GM12865 (cell line): ENCODE measurements at places on chromosomes 4 and X.

DNA sequence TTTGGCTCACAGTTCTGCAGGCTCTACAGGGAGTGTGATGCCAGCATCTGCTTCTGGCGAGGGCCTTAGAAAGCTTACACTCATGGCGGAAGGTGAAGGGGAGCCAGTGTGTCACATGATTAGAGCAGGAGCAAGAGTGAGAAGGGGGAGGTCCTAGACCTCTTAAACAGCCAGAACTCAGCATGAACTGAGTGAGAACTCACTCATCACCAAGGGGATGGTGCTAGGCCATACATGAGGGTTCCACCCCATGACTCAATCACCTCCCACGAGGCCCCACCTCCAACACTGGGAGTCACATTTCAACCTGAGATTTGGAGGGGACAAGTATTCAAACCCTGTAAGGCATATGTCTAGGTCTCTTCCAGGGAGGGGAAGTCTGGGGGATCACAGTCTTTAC lies 33.4 kb downstream of the SPRY1 start:
- DNase-seq: no peak

DNA sequence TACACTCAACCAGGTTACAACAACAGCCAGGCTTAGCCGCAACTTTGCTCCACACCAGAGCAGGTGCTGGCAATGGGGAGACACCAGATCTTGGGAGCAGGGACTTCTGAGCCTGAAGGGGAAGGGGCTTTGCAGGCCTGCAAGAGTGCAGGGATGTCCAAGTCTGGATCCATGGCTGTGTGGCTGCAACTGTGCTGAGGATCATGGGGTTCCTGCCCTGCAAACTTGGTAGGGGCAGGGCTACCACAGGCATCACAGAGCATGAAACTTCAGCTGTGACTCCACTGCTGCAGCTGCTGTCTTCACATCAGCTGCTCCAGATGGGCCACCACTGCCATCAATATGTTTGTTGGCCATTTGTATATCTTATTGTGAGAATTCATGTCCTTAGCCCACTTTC lies 340.4 kb downstream of the FSTL5 start:
- DNase-seq: no peak

DNA sequence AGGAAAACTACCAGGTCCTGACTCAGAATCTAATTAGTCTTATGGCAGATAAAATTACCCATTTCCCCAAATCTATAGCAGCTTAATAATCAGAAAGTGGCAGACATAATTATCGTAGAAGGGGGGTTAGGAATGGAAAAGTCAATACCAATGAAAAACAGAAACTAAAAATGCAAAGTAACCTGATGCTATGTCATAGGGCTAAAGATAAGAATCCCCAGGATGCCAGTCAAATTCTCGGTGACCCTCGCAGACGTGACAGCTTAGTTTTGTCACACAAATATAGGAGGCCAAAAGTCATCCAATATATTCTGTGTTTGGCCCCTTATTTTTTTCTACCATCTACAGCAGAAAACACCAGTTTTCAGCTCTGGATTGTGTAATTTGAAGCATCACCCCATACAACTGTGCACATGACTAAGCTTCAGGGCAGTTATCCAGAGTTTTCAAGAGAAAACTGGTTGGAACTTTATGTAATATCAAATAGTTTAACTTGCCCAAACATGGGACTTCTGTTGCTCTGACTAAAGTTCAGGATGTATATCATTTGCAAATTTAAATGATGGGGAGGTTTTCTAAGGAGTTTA lies 30.9 kb downstream of the RASSF6 start:
- peak; percentile 58 for DNase-seq

DNA sequence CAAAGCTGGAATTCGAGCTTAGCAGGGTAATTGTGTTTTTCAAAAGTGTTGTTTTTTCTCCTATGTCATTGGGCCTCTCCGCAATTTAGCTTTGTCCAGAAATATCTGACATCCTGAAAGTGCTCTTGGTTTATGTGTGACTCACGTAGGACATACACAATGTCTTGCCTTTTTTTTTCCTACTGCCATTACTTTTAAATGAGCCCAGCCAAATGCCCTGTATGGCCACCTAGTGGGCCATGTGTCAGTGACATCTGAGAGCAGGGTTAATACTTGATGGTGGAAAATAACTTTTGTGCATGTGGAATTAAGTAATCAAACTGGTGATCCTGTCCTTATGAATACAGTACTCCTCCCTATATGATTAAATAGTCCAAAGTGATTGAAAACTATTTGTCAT lies 1411.1 kb upstream of the TENM3 start:
- no peak for DNase-seq

DNA sequence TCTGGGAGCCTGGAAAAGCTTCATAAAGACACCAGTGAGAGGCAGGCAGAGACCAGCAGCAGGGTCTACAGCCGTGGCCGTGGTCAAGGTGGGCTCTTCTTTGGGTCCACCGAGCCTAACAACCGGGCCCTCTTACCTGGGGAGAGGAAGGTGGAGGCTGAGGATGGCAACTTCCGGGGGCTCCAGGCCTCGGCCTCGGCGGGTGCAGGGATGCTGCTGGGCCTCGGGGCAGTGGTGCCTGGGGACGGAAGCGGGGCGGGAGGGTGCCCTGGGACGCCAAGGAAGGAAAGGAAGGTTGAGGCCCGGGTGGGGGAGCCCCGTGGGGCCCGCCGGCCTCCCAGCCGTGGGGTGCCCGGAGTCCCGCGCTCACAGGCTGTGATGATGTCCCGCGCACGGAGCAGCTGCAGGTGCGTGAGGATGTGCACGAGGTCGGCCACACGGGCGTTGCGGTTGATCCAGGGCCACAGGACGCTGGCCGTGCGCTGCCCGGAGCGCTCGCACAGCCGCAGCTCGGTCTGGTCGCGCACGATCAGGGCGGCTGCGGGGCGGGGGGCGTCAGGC lies 561 bp downstream of the IRAK1 start:
- DNase-seq: peak; percentile 35

DNA sequence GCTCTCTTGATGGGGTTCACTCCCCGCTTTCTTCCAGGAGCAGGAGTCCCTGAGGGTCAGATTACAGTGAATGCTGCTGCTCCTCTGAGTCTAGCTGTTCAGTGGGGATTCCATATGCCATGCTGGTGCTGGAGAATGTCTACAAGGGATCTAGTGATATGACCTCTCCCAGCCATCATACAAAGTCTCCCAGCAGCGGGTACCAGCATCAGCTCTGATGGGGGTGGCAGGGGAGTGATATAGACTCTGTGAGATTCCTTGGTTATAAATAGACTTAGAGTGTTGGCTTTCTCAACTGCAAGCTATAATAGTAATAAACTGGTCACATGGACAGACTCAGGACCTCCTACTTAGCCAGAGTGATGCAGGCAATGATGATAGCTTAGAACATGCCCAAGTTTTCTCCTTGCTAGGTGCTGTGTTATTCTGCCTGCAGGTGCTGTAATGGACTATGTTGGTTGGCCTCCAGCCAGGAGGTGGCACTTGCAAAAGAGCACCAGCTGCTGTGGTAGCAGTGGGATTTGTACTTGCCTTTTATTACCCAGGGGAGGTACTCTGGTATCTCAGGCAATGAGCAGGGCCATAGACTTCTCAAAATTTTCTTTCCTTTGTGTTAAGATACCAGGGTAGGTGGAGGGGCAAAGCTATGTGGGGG lies 202.9 kb downstream of the CHIC1 start:
- no peak for DNase-seq

- no peak for DNase-seq
These were observed 90.2 kb downstream of the CPZ start for GRCh38 chr4:8682725-8683124.

- DNase-seq: peak; percentile 2
These were observed 624 bp downstream of the BEX5 start for GRCh38 chrX:102154900-102155805.

GRCh38 chrX:12989461-12989860 lies 14.6 kb downstream of the TMSB4X start:
- no peak for DNase-seq

- no peak for DNase-seq
These were observed 144.1 kb upstream of the NOCT start for GRCh38 chr4:138871555-138871875.

DNA sequence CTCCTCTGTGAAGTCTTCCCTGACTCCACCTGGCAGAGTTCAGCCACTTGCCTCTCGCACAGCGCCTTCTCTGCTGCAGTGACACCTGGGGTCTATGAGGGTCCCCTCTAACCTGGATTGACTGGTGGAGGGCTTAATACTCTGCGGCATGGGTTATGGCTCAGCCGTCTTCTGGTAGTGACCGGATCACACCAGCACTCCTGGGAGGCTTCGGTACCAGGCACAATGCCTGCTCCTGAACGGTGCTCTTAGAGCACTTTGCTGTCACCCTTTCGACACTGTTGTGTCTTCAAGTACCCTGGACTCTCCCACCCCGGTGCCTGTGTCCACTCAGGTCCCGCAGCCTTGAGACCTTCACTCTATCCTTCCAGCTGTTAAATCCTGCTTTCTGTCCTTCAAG lies 50.0 kb downstream of the C4orf50 start:
- no peak for DNase-seq

DNA sequence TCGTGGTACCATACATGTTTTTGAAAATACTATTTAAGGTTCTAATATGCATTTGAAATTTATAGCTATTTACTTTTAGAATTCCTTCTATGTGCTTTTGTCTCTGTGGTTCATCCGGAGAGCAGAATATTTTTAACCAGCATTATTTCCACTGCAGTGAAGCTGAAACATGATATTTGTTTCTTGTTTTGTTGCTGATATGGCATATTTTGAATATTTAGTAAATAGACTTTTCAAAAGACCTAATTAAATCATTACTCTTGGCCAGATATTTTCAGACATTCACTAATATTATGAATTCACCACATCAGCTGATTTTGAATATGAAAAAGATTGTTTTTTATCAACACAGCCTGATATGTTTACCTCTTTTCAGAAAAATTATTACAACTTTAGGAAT lies 87.0 kb downstream of the FAT4 start:
- DNase-seq: no peak

DNA sequence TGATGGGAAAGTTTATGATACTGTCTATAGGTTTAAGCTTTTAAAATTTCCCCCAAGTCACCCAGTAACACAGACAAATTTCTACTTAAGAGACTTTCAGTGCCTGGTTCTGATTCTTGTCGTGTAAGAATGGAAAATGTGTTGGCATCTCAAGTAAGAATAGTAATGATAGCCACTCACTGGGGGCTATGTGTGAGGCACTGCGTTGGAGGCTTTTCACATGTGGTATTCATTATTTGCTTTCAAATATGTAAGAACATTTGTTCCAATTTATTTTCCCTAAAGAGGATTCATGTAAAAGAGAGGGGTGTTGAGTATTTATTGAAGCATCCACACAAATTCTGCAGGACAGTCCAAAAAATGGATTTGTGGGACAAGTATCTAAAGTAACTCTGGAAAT lies 143.6 kb downstream of the FNIP2 start:
- no peak for DNase-seq

DNA sequence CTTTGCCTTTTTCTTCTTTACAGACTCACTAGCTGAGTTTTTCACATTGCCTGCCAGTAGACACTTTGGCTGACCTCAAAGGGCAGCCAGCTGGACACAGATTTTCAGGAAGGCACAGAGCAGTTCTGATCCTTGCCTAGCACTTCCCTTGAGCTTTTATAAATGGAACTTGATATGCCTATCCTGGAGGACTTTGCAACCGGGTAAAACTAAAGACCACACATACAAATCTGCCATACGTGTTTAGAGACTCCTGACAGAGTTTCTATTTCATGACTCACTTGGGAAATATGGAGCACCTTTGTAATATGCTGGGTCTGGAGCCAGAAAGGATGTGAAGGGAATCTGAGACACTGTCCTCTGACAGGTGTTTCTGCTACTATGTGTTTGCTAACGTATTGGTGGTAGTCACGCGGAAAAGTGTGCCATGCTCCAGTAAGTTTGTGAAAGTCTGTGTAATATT lies 56.7 kb upstream of the RASSF6 start:
- no peak for DNase-seq

DNA sequence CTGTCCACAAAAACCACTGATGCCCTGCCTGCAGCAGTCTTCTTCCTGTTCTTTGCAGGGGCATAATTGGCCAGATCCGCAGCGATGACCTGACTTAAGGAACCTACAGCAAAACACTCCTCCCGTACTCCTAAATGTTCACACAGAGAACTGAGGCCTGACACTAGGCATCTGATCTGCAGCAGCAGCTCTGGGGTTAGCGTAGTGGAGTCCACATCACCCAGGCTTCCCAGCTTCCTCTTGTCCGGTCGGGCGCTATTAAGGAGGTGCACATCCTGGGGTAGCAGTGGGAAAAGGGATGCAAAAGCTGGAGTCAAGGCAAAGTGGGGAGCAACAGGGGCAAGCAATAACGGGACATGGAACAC lies 758 bp downstream of the SCFD2 start:
- peak; percentile 51 for DNase-seq

- DNase-seq: no peak
These were observed 77.8 kb downstream of the KLHL13 start for GRCh38 chrX:118038614-118039365.
